ENCODE measurements at places on chromosomes 7 and 10.

DNA sequence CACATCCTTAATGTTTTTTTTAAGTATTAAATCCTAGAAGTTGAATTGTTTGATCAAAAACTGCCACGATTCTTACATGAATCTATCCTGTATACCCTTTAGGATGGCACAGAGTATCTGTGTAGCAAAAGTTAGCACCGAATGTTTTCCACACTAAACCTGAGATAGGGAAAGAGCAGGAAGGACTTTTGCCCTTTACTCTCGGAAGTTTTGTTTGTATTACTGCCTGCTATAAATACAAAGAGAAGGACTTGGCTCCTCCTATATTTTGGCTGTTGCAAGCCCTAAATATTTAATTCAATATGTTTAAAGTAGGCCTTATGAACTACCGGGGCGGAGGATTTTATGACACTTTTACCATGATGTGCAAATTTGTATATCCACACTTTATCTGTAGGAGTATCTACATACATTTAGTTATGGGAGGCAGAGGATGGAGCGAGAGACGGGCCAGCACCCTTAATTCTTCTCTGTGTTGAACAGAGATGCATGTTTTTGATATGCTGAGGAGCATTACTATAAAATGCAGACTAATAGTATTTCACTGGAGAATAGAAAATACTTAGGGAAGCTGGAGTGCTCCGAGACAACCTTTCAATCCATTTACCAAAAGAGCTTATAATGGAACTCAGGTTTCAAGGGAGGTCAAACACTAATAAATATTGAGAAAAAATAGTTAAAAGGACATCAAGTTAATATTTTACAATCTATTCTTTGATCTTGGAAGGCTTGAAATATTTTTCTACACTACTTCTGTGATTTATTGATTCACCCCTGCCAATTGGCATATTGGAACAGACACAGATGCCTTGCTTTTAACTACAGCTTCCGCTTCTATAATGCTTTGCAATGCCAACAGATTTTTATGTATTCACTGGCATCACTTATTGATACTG is 97.4 kb downstream of the CHN2 start:
- no peak for DNase-seq

- DNase-seq, result no peak
Measured at GRCh38 chr10:53841483-53842145, 959.4 kb downstream of the PCDH15 start.

DNA sequence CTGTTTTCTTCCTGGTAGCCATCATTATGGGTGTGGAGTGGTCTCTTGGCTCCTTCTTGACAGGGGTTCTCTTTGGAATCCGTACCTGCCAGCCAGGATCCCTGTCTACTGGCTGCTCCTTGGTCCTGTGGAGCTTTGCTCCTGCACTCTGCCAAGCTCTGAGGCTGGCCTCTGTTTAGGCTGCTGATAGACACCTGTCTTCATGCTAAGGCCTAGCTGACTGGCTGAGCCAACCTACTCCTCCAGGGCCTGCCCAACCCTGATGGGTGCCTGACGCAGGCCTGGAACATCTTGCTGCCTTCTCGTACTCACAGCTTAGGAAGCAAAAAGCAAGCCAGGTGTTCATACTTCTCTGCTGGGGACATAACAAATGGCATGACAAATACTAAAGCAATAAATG is 333.6 kb upstream of the ZNF32 start:
- DNase-seq, result no peak

DNA sequence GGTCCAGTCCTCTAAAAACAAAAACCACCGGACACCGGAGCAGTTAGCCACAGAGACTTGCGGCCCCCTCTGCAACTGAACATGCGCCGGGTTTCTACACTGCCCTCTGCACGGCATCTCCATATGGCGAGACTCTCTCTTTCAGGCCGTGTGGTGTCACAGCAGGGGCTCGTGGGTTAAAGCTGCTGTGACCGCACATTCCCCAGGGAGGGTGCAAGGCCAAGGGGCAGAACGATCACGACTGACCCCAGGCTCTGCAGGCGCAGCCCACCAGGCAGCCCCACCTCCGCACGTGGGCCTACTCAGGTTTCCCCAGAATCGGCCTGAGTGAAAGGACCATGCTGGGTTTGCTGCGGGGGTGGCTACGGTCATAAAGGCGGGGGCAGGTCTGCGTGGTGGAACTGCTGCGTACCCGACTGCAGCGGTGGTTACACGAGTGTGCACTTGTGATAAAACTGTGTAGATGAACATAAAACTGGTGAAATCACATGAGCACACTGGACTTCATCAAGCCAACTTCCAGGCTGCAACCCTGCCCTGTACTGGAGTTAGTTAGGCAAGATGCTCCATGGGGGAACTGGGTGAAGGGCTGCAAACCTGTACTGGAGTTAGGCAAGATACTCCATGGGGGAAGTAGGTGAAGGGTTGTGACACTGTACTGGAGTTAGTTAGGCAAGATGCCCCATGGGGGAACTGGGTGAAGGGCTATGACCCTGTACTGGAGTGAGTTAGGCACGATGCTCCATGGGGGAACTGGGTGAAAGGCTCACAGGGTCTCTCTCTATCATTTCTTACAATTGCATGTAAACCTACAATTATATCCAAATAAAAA is 81.4 kb upstream of the PPP2R2D start:
- DNase-seq, result no peak

DNA sequence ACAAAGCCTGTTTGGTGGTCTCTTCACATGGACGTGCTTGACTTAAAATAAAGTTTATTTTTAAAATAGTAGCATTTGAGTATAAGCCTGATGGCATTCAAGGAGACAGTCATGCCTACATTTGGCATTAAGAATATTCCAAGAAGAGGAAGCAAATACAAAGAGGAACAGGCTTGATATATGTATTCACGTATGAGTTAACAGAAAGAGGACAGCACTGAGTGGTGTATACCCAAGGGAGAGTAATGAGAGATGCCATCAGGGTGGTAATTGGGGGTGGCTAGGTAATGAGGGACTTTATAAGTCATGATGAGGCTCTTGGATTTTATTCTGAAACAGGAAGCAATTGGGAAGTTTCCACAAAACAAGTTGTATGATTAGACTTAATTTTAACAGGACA is 363.3 kb downstream of the SEMA3D start:
- no peak for DNase-seq

DNA sequence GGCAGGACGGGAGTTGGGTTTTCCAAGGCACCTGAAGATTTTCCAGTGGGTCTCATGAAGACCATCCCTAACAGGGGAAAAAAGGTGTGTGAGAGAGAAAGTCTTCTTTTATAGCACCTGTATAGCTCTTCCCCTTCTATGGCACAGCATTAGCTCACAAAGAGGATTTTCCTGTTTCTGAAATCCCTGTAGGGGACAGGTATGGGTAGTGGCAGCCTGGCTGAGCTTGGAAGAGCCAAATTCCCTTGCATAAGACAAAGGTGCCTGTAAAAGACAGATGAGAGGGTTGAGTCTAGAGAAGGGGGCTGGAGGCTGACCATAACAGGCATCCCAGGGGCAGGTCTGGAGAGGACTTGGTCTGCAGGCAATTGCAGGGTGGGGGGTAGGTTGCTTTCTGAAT is 63.7 kb downstream of the COL13A1 start:
- DNase-seq, result no peak

DNA sequence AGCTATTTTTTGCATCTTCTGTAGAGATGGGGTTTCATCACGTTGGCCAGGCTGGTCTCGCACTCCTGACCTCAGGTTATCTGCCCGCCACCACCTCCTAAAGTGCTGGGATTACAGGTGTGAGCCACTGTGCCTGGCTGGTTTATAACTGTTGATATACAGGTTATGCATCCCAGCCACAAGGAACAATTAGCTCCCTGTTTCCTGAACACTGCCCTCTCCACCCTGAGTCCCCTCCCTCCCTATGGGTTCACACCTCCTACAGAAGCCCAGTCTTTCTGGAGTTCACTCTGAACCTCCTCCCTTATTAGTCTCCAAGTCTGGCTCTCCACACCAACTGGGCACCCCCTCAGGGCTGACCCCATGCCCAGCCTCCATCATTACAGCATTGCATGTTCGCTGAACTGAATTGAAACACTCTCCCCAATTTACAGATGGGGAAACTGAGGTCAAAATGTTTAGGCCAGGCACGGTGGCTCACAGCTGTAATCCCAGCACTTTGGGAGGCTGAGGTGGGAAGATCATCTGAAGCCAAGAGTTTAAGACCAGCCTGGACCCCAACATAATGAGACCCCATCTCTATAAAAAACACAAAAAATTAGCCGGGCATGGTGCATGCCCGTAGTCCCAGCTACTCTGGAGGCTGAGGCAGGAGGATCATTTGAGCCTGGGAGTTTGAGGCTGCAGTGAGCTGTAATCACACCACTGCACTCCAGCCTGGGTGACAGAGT is 1.7 kb upstream of the CLIP2 start:
- no peak for DNase-seq

DNA sequence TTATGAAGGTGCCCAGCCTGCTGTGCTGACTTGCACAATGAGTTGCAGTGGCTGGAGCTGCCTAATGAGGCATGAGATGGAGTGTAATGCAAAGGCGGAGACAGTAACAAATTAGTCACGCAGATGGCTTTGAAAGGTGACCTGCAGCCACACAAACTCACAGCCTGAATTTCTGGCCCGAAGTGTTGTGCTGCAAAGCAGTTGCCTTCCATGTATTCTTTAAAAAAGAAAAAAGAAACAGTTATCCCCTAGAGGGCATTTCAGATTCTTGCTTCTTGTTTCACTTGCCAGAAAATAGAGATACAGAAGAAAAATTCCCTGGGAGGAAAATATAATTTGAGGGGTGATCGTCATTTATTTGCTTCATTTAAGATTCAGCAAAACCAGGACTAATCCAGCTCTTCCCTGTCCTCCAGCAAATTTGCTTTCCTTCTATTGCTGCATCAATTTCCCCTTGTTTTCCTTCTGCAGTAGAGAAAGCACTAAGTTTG is 239.9 kb downstream of the ADRA2A start:
- DNase-seq, result no peak

DNA sequence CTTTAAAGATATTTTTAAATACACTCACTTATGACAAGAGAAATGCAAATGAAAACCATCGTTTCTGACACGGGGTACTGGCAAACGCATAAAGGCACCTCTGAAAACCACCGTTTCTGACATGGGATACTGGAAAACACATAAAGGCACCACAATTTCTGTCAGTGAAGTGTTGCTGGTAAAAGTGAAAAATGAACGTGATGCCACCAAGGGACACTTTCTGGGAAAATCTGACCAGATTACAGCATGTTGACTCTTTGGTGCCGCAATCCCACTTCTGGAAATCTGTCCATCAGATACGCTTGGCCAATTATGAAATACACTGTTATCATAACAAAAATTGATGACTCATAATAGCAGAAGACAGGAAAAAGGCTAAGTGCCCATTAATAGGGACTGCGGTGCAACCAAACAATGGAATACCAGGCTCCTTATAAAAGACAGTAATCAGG is 131.7 kb downstream of the ZMYND11 start:
- no peak for DNase-seq

DNA sequence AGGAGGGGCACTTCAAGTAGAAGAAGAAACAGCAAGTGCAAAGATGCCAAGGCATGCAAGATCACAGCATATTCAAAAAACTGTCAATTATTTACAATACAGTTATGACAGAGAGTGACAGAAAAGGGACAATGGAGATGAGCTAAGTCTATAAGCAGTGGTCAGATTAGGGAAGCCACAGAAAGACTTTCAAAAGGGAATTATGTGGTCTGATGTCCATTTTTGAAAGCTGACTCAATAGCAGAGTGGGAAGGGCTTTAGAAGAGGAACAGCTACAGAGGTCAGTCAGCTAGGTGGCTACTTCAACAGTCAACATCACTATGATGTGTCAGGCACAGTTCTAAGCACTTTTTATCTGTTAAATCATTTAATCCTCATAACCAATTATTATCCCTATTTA is 45.2 kb upstream of the SPOCK2 start:
- DNase-seq, result no peak

GRCh38 chr10:30993155-30993554 is 38.5 kb downstream of the ZNF438 start:
- no peak for DNase-seq

Measured in amniotic stem cell (primary cell).